ENCODE measurements at places on chromosomes 6 and 20.

GRCh38 chr6:26389349-26389894, 6.5 kb downstream of the BTN2A2 start:
- no peak for DNase-seq

DNA sequence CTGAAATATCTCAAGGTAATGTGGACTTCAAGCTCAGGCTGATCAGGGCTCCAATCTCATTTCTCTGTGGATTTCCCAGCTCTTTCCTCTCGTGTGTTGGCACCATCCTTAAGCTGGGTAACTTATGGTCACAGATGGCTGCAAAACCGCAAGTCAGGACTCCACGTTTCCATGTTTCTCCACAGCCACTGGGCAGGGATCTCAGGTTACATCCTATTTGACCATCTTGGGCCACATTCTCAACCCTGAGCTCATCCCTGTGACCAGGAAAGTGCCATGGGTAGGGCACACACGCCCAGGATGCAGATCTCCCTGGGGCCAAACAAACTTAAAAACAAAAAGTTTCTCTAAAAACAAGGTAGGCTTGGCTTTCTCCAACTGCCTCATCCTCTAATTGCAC, 15.4 kb downstream of the RPS6KA2 start:
- DNase-seq, result no peak

GRCh38 chr6:150925976-150926375, 60.5 kb downstream of the MTHFD1L start:
- no peak for DNase-seq

- no peak for DNase-seq
Measured at GRCh38 chr6:72524011-72524645, 97.7 kb upstream of the KCNQ5 start.

- DNase-seq, result no peak
Measured at GRCh38 chr6:144265390-144265789, 19.7 kb upstream of the UTRN start.

- no peak for DNase-seq
Measured at GRCh38 chr6:152749336-152749735, 1.3 kb upstream of the VIP start.

DNA sequence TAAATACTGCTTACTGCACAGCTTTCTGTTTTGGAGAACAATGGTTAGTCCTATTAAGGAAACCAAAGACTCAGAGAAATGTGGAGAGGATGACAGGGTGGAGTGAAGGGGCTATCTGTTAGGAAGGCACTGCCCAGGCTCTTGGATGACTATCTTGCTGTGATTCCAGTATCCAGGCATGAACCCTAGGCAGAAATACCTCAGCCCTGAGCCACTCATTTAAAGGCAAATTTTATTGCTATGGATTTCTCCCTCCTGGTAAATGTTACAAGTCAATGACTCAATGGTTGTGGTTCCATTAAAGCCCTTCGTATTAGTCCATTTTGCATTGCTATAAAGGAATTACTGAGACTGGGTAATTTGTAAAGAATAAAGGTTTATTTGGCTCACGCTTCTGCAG, 25.9 kb downstream of the ADGRF4 start:
- DNase-seq, result no peak

DNA sequence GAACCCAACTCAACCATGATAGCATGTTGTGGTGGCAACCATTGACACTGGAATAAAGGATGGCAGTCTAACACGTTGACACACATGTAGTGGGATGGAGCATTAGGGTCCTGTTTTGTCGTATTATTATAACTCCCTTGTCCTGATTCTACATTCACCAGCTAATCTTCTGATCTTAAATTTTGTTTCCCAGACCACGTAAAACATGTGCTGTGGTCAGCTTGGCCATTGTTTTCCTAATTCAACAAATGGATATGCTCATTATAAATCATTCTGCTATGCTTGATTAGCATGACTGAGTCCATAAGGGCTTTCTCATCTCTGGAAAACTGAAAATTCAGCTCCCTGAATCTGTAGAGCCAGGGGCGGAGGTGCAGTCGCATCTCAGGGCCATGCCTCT, 15.0 kb downstream of the MRAP2 start:
- DNase-seq, result no peak

GRCh38 chr6:49979584-49979983, 10.2 kb upstream of the DEFB113 start:
- no peak for DNase-seq

DNA sequence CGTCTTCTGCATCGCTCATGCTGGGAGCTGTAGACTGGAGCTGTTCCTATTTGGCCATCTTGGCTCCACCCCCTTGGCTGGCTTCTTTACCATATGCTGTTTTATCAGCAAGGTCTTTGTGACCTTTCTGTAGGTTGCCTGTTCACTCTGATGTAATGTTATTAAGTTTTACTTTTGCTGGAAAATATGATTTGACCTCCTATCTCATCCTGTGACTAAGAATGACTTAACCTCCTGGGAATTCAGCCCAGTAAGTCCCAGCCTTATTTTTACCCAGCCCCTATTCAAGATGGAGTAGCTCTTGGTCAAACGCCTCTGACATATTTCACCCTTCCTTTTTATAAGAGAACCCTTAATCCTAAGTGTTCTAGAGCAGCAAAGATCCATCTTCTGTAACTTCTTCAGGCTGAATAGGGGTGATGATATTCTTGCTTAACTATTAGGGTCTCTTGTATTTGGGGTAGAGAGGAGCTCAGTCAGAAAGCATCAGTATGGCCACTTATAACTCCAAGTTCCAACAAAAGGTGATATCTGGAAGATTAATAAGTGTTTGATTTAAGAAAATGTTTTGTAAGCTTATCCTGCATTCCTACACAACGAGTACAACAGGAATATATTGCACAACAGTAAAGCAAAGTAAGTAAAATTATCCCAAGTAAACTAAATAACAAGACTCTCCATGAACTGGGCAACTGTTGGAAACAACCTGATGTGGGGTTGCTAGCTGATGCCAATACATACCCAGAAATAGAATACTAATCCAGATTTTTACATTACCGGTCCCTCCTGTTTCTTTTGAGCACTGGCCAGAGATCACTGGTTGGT, 23.1 kb upstream of the HMGN3 start:
- DNase-seq, result no peak

- no peak for DNase-seq
Measured at GRCh38 chr6:93859971-93860370, 440.6 kb upstream of the EPHA7 start.

DNA sequence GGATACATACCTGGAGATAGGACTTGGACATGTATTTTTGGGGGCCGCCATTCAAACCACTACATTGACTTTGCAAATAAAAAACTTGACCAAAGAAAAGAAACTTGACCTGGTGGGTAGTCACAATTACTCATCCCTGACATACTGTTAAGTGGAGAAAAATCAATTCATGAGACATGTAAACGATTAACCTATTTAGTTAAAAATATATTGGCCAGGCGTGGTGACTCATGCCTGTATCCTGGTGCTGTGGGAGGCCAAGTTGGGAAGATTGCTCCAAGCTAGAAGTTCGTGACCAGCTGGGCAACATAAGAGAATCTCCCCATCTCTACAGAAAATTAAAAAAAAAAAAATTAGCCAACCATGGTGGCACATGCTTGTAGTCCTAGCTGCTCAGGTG, 2.5 kb upstream of the SRSF12 start:
- DNase-seq, result no peak

DNA sequence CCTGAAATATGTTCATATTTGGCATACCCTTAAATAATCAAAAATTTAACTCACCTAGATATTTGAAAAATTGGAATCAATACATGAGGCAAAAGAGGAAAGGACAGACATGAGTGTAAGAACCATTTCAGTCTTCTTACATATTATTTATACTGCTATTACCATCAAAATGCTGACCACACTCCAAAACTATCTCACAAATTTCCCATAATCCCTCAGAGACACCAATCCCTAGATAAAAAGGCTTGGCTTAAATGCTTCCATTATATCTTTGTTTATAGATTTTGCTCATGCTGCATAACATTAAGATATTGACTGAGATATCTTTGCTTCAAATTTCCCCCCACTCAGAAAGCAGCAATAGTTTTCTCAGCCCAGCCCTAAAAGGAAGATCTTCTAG, 11.7 kb upstream of the NT5DC1 start:
- no peak for DNase-seq

DNA sequence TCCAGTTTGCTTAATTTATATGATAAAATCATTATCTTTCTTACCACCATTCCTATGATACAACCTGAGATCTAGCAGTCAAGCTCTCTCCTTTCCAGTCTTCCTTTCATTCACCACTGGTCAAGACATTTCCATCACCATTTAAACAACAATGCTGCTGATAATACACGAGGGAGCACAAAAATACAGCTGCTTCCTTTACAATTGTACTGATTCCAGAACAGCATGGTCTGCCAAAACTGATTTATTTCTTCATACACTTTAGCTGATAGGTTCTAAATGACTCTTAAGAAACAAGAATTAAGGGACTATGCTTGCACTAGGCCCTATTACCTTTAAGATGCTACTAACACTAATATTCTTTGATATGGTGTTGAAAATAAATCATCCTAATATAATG, 65.0 kb downstream of the EPM2A start:
- DNase-seq, result no peak

GRCh38 chr6:166153966-166154365, 13.7 kb downstream of the TBXT start:
- no peak for DNase-seq

DNA sequence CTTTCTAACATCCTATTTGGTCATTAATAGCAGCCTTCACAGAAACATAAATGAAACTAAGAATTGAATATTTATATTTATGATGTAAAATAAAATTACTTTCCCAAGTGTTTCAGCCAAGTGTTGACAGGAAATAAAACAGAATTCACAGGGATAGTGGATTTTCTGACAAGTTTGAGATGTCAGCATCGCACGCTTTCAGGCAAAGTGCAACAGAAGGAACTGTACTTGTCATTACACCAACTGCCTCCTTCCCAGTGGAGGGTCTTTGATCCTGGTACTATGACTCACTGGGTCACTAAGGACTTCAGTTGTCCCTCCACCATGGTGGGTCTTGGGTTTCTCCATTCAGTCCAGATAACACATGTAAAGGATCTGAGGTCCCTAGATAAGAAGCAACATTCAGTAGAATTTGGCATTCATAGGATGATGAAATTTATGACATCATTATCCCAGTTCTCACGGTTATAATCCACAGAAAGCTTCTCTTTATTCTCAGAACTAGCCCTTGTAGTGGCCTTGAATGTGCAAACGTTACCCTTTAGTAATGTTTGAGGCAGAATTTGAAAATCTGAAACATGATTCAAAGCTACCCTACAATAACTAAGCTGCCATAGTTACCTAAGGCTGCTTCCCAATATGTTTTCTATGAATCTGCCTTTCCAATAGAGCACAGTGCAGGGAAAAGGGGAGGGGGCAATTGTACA, 3.8 kb upstream of the TNFAIP3 start:
- DNase-seq, result no peak

DNA sequence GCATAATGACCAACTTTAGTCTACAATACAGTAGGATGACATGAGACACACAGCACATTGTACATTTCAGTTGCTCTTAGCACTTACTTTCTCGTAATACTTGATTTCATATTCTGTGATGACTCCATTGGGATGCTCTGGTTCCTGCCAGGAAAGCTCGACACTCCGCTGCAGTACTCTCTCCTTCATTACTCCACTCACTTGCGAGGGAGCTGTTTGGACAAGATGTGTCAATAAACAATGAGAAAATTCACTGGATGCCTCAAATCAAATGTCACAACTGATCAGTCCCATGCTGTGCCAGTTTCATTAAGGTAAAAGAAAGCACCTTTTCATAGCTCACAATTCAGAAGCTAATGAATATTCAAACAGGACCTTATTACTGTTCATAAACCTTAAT, 147.1 kb downstream of the EPHA7 start:
- no peak for DNase-seq

GRCh38 chr6:66230591-66230990, 523.6 kb upstream of the EYS start:
- no peak for DNase-seq

GRCh38 chr6:136161950-136162349, 88.2 kb downstream of the MTFR2 start:
- no peak for DNase-seq

- no peak for DNase-seq
Measured at GRCh38 chr6:44401138-44401537, 13.6 kb downstream of the CDC5L start.

GRCh38 chr6:159984268-159984786, 15.4 kb downstream of the IGF2R start:
- DNase-seq, result no peak

DNA sequence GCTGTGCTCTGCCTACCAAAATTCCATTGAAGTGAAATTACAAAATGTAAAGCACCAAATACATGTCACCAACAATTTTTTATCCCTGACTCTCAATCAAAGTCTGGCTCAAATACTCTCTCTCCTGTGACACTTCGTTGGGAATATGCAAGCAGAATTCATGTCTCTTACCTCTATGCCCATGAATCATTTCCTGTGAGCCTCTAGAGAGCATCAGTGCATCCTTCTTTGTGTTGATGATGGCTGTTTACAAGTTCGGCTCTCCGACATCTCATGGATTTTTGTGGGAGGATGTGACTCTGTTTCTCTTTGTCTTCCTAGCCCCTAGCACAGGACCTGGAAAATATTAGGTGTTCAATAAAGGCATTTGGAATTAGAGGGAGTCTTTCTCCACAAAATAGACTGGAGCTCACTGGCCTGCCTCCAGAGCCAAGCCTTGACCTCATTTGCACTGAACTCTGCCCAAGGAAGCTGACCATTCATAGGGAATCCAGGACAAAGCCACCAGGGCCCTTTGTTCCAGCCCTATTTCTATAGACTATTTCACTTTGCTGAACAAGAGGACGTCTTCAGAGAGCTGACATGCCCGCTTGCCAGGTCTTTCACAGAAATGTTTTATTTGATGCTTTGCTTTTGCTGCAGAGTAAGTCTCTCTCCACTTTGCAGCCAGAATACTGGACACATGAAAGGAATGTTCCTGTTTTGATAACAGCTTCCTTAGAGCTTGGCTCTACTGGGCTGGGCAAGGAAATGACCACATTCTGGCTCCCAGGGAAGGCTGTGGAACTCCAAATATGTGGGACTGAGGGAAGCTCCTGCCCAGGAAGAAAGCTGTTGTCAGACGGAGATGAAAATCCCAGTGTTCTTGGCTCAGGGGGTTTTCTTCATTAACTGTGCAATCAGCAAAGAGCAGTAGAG, 194.5 kb upstream of the CDYL start:
- DNase-seq, result no peak

- peak; percentile 21 for DNase-seq
Measured at GRCh38 chr20:41138475-41139226, 1.3 kb downstream of the PLCG1 start.

GRCh38 chr6:37587866-37588734, 88.4 kb upstream of the CCDC167 start:
- DNase-seq, result no peak

GRCh38 chr6:12577124-12577850, 139.3 kb upstream of the PHACTR1 start:
- DNase-seq, result no peak

DNA sequence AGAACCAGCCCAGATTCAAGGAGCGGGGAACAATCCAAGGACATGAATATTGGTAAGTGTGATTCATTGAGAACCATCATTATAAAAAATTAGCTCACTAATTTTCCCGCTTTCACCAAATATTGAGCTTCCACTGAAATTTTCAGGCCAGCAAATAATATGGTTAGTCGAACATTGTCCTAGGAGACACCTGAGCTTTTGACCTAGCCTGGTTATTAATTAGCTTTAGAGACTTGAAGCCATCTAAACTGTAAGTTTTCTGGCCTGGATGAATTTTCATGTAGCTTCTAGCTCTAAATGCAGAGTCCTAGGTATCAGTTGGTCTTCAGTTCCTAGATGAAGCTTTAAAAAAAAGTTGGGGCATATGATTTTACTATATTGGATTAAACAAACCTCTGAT, 17.1 kb upstream of the RALGAPA2 start:
- DNase-seq, result no peak

GRCh38 chr6:159836718-159837490, 36.8 kb downstream of the PNLDC1 start:
- DNase-seq, result no peak

GRCh38 chr6:24910961-24911725, 24.6 kb downstream of the RIPOR2 start:
- DNase-seq, result peak; percentile 61

Data from stimulated activated naive CD4-positive, alpha-beta T cell (primary cell).